ENCODE measurements at places on chromosomes 13 and 19. TPM values are rescaled to one million over a fixed set of nuclear protein-coding genes. Genes with fewer than 3 reads are reported as not detected.

Gene ALOX5AP
- 3.2 TPM for polyA plus RNA-seq

Gene ZNF568
- 23.8 TPM for polyA plus RNA-seq

Gene CCDC70
- not detected for polyA plus RNA-seq

Gene DKKL1
- 6.4 TPM for polyA plus RNA-seq

Gene PRSS57
- 0.13 TPM for polyA plus RNA-seq

Gene TMEM59L
- 1.6 TPM for polyA plus RNA-seq

Gene CBLC
- polyA plus RNA-seq = 10.1 TPM

Gene TRPC4
- 4.4 TPM for polyA plus RNA-seq
